M059J (cell line): ENCODE measurements at places on chromosomes 1 and 21.
A peak's percentile ranks its signal among the peaks of the same experiment; 100 is the strongest.

- DNase-seq: peak; percentile 78
Observed at GRCh38 chr1:161216945-161217712, 2.0 kb downstream of the FCER1G start.

DNA sequence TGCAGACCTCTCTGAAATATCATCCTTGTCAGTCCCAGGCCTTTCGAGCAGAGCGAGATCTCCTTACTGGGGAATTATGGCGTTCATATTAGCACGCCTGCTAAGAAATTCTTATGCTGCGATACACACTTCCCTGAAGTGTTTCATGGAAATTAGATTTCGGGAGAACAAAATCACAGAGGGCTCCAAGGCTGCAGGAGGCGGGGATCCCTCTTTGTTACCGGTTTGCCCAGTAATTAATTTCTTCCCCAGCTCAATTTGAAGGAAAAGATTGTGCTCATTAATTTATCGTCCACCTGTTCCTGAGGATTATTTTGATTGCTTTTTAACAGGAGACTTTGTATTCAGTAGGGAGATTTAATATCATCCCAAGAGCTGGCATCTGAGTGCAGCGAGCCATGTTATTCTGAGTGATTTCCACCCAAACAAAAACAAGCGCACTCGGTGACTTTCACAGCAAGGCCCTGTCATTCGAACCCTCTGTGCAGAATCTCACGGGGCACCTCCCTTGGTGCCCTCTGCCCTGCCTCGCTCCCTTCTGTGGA, 202.3 kb upstream of the GALNT2 start:
- no peak for DNase-seq

GRCh38 chr21:43613755-43614638, 45.3 kb downstream of the HSF2BP start:
- peak; percentile 76 for DNase-seq

DNA sequence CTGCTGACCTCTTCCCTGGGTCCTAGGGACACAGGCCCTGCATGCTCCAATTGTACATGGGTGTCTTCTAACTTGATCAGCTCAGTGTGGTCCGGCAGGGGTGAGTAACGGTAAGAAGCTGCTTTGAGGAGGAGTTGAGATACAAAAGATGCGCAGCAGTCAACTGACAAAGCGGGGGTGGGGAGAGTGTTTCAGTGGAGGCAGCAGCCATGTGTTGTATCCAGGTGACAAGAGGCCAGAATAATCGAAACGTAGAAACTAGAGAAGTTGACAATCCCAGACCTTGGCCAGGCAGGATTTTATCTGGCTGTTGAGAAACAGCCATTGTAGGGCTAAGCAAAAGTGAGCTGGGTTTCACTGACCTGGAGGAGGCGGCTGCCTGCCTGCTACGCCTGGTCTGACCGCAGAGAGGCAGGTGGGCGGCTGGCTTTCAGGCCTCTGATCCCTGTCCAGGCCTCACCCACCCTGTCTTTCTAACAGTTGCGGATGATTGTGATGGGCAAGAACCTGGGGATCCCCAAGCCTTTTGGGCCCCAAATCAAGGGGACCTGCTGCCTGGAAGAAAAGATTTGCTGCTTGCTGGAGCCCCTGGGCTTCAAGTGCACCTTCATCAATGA, 28.8 kb downstream of the PADI6 start:
- no peak for DNase-seq

GRCh38 chr1:42168391-42168670, 3.8 kb upstream of the GUCA2A start:
- no peak for DNase-seq

- no peak for DNase-seq
Observed at GRCh38 chr1:85577419-85578320, 2.9 kb upstream of the CCN1 start.

- DNase-seq: no peak
Observed at GRCh38 chr1:240385551-240385950, 226.4 kb downstream of the GREM2 start.

DNA sequence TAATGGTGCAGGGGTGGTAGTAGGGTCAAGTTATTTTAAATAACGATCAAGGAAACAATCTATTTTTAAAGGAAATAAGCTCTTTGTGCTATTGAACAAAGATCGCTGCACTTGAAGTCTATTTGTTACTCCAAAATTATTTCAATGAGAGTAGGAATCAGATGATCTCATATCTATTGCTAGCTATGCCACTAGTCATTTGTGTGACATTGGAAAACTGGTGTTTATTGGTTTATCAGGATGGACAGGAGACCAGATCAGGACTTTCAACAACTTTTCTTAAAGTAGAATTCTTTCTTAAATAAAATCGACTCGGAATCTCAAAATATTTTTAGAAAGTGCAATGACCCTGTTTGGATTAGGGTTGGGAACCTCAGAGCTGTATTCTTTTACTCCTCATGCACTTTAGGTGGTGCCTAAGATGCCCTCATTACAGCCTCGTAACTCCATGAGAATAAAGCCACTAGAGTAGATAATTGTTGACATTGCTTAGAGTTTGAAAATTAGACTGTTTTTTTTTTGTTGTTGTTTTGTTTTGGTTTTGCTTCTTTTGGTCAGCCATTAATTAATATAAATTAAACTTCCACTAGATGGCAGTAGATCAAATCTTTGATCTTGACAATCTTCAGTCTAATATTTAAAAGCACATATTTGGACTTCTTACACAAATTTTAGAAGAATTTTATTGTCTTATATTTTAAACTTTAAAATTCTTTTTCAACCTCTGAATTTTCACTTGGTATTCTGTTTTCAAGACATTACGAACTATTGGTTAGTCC, 352.4 kb downstream of the USP25 start:
- DNase-seq: peak; percentile 47

GRCh38 chr1:15358565-15359133, 51.0 kb upstream of the EFHD2 start:
- DNase-seq: no peak

DNA sequence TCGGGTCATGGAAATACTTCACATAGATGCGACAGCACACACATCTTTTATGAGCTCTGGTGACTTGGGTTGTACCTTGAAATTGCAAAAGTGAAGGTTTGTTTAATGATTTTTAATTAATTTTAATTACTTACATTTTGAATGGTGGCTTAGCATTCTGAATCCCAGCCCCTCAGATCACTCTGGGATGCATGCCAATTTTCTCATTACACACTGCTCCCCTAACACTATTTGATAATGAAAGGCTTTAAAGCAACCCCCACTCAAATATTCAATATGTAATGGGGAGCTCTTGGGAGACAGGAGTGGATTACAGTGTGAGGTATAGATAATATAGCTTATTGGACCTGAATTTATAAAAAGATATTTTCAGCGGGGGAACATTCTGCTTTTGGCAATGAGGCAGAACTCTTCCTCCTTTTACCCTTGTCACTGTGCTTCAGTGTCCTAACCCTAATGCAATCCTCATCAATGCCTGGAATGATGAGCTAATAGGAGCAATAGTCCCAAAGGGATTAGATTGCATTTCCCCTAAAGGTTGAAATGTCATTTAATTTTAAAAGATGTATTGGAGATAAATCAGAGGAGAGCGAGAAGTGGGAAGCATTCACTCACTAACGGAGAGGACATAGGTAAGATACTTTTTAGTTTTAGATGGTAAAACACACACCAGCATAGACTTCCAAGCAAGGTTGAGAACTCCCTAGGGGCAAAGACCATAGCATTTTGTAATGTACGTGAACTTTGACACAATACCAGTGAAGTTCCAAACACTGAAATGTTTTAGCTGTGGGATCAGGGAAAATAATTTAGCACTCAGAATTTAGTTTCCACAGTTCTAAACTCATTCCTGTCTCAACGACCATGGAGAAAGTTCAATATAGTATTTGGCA, 384.1 kb upstream of the PLXNA2 start:
- DNase-seq: no peak

DNA sequence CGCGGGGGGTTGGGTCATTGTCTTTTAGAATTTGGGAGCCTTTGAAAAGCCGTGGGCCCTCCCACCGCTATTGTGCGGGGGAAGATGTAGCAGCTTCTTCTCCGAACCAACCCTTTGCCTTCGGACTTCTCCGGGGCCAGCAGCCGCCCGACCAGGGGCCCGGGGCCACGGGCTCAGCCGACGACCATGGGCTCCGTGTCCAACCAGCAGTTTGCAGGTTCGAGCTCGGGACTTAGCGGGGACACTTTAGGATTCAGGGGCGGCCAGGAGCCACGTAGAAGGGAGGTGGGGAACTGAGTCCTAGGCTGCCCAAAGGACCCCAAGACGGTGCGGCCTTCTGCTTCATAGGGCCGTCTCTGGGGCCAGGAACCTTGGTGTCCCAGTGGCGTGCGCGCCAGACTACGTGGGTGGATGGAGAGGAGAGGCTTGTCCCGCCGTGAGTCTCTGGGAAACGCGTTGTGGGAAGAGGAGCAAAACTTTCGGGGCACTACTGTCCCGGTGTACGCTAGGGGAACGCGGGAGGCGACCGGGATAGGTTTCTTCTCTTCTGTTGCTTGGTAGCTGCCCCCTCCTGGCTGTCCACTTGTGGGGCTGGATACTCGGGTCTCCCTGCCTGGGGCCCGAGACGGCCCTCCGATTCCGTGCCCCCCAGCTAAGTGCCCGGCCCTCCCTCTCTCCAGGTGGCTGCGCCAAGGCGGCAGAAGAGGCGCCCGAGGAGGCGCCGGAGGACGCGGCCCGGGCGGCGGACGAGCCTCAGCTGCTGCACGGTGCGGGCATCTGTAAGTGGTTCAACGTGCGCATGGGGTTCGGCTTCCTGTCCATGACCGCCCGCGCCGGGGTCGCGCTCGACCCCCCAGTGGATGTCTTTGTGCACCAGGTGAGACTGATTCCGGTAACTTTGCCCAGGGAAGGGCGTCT, at the start of gene LIN28A:
Gene LIN28A, plus strand, starts transcription at position 112 of the 918 bp plus-strand sequence. Its CDS starts 75 bp downstream, at position 187.
- no peak for DNase-seq

DNA sequence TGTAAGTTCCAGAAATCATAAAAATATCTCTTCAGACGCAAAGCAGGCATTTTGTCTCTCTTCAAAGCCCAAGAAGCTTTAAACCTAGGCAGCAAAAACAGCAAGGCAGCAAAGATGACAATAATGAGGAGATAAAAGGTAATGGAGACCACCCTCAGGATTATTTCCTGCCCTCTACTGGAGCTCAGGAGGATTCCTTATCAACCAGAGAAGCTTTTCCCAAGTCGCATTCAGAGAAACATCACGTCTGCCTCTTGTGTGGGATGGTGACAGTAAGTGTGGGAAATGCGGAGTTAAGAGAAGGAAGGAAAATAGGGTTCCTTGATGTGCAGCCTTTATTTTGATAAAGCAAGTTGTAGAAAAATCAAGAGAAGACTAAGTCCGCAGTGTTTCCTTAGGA, 365.8 kb downstream of the RGS7 start:
- no peak for DNase-seq

GRCh38 chr1:4962836-4963235, 308.4 kb downstream of the AJAP1 start:
- peak; percentile 55 for DNase-seq

- DNase-seq: peak; percentile 17
Observed at GRCh38 chr1:244065063-244065793, 14.1 kb downstream of the ZBTB18 start.

DNA sequence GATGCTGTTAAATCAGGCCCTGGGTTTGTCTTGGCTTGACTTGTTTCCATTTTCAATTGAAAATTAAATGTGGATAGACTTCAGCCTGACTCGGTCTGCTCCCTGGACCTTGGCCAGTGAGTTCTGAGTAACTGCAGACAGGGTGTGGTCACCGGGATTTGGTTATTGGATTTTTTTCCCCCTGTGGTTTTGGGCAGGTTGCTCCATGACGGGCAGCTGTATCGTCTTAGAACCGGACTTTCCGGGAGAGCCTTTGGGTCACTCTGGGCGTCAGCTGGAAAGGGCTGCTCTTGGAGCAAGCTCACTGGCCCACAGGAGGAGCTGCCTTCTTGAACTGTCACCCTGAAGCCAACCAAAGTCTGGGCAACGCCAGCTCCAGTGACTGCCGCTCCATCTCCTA, 75.0 kb downstream of the CLIC6 start:
- peak; percentile 93 for DNase-seq

- DNase-seq: peak; percentile 45
Observed at GRCh38 chr1:74504125-74504932, 8.1 kb downstream of the LRRC53 start.

DNA sequence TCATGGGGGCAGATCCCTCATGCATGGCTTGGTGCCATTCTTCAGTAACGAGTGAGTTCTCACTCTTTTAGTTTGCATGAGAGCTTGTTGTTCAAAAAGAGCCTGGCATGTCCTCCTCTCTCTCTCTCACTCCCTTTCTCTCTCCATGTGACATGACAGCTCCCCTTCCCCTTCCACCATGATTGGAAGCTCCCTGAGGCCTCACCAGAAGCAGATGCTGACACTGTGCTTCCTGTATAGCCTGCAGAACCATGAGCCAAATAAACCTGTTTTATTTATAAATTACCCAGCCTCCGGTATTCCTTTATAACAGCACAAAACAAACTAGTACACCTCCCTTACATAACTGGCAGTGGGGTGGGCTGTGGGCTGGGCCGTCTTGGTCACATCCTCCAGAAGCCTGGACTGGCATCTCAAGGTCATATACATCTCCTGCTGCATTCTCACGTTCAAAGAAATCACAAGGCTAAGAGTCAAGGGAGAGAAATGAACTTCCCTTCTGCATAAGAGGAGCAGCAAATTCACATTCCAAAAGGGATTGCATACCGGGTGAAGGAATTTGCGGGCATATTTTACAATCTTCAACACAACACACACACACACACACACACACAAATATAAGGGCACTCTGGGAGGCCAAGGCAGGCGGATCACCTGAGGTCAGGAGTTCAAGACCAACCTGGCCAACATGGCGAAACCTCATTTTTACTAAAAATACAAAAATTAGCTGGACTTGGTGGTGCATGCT, 2.3 kb upstream of the CCSAP start:
- DNase-seq: peak; percentile 9

- DNase-seq: no peak
Observed at GRCh38 chr1:179921472-179921871, 33.1 kb upstream of the CEP350 start.

GRCh38 chr1:161933592-161934588, 89.8 kb downstream of the OLFML2B start:
- peak; percentile 73 for DNase-seq

DNA sequence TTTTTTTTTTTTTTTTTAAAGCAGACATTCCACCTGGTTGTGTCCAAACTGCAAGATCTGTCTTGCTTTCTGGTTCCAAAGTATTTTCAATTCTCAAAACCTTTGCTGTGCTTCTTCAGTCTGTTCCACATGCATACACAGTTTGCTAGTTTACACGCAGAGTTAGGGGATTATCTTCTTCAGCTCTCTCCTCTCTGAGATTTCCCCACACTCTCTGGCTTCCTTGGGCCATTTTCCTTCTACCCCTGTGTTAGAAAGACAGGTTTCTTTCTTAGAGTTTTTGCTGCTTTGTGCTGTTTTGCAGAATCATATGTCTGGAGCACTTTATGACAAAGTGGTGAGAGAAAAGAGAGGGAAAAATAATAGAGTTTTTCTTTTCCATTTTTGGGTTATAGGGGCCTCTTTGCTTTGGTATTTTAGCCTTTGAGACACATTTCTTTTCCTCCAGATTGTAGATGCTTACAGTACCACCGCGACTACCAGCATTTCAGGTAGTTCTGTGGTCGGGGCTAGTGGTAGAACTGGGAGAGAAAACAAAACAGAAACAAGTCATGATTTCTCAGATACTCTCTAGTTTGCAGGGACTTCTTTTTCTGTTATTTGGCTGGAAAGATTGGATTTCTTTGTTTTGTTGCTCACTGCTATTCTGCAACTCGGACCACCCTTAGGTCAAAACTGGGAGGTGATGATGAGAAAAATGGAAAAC, 66.3 kb downstream of the RABGAP1L start:
- DNase-seq: no peak

- no peak for DNase-seq
Observed at GRCh38 chr21:32976791-32977190, 48.9 kb upstream of the OLIG2 start.
